Glutamatergic neuron (in vitro differentiated cells): ENCODE measurements at places on chromosomes 3 and 15.
A peak's percentile ranks its signal among the peaks of the same experiment; 100 is the strongest.

DNA sequence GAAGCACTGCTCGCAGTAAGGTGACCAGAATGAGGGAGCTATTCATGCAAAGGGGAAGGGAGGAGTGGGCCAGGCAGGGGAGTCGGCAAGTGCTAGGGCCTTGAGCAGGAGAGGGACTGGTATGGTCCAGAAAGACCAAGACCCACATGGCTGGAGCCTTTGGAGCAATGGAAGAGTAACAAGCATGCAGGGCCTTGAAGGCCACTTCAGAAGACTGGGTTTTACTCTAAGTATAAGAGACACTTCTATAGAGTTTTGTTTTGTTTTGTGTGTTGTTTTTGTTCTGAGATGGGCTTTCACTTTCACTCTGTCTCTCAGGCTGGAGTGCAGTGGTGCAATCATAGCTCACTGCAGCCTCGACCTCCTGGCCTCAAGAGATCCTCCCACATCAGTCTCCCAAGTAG is 42.0 kb downstream of the BFSP2 start:
- DNase-seq, result no peak

DNA sequence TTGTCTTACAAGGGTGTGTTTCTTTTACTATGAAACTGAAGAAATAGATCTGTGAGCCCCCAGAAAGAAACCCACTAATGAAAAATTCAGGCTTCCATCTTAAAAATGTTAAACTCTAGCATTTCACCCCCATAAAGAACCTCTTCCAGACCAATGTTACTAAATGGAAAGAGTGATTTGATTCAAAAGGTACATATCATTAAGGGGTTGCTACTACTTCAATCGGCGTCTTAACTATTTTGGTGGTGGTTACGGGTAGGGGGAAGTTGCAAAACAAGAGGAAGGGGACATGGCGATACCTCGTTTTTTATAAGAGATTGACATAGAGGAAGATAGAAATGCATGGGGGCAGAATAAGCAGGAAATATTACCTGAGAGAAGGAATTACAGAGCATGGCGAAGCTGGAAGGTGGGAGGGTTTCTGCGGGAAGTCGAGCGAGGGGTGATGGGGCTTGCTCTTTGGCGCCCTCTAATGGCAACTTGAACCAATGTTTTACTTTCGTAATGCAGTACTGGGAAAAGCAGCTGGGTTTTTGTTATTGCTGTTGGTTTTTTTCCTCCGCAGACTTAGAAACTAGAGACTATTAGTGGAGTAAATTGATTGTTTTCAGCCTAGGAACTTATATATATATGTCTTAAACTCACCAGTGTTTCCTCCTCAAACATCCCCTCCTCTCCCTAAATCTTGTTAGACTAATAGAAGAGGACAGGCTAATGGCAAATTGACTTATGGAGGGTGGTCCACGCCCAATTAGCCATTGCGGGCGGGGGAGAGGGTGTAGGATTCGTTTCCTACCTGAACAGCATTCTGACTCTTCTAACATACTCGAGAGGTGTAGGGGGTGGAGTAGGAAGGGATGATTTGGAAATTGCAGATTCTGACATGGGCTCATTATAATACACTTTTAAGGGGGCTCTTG is 11.3 kb upstream of the SOX2 start:
- peak; percentile 79 for DNase-seq

GRCh38 chr15:35755237-35755802 is 209.4 kb upstream of the DPH6 start:
- DNase-seq, result no peak

- no peak for DNase-seq
Measured at GRCh38 chr15:97561529-97561928, 399.0 kb upstream of the ARRDC4 start.

DNA sequence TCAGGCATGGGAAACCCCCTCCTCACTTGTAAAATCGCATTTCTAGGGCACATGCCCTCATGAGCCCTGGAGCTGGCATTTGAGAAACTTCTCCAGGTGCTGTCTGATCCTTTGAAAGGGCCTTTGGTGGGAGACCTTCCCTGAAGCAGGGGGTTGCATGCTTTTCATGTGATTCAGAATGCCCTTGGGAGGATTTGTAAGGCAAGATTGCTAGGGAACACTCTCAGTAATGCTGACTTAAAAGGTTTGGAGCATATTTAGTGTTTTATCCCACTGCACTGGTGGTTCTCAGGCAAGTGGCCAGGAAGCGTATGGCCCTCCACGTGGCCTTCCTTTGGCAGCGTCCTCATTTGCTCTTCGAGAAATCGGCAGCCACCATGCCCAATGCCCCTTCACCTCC is 164.1 kb downstream of the ARRDC4 start:
- DNase-seq, result no peak

GRCh38 chr15:56298723-56299122 is 55.0 kb upstream of the RFX7 start:
- DNase-seq, result no peak

DNA sequence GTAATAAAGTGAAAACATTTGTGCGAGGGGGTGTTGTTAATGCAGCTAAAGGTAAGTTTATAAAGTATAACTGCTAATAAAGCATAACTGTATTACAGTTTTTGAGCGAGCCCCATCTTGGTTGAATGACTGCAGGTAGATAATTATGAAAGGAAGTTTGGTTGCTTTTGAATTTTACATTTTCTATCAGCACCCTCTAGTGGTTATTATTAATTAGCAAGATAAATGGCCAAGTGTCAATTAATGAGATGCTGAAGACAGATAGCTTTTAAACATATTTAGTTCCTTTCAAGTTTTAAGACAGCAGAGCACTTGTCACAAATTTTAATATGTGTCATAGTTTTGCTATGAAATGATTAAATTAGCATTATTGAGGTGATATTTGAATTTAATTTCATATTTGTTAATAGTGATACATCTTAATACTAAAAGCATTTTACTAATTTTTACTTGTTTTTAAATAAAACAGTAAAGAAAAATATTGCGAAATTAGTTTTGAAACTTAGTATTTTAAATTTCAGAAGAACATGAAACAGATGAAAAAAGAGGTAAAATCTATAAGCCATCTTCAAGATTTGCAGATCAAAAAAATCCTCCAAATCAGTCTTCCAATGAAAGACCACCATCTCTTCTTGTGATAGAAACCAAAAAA is 15.1 kb downstream of the U2SURP start:
- DNase-seq, result no peak

DNA sequence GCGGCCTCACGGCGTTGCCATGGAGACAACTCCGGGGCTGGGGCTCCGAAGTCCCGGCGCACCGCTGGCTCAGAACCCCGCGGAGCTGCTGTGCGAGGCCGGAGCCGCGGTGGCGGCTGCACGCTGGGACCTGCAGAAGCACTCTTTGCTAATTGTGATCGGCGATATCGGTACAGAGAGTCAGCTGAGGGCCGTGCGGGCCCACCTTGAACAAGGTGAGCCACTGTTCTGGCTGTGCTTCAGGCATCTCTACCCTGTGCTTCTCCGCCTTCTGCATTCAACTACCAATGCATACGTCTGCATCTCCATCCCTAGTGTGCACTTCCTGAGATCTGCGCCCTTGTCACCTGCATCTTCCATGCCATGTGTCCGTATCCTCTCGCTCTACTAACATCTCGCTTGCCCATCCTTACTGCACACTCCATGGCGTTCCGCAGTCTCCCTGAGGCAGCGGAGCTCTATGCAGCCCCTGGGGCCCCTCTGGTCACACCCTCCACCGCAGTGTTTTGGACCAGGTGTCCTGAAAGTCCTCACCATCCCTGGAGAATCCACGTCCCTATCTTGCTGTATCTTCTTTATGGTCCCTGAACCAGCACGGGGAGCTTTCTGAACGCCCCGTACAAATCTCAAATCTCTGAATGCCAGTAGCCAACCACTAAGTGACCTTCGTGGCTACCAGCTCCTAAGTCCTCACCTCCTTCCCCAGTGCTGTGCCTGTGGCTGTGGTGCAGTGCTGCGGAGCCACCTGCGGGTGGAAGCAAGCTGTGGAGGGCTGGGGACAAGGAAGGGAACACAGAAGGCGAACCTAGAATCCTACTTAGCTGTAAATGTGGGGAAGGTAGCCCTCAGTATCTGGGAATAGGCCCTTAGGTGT is 6.2 kb upstream of the MAP1A start:
- DNase-seq, result peak; percentile 42

GRCh38 chr3:46661776-46662766 is 31.4 kb downstream of the ALS2CL start:
- no peak for DNase-seq

GRCh38 chr3:12559520-12559919 is 2.6 kb downstream of the MKRN2 start:
- DNase-seq, result no peak

- no peak for DNase-seq
Measured at GRCh38 chr3:187750513-187751123, 5.3 kb upstream of the BCL6 start.

- DNase-seq, result no peak
Measured at GRCh38 chr3:45964139-45964538, 20.9 kb downstream of the CXCR6 start.

GRCh38 chr15:44490622-44491021 is 46.3 kb upstream of the EIF3J start:
- no peak for DNase-seq

- DNase-seq, result no peak
Measured at GRCh38 chr3:171491361-171491760, 31.2 kb upstream of the TNIK start.

GRCh38 chr15:72859017-72859756 is 75.6 kb upstream of the ADPGK start:
- DNase-seq, result no peak

DNA sequence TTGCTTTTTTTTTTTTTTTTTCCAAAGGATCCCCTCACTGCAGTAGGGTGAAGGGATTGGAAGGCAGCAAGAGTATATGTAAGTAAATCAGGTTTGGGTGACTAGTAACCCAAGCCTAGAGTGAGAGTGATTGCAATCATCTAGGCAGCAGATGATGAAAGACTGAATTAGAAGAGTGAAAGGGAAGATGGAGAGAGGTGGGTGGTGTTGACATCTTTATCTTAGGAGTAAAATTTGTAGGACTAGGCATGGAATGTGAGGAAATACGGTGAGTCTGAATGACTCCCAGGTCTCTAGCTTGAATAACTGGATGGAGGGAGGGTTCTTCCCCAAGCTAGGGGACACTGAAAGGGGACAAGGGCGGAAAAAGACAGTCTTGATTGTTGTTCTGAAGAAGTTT is 63.4 kb downstream of the TPRG1 start:
- no peak for DNase-seq

DNA sequence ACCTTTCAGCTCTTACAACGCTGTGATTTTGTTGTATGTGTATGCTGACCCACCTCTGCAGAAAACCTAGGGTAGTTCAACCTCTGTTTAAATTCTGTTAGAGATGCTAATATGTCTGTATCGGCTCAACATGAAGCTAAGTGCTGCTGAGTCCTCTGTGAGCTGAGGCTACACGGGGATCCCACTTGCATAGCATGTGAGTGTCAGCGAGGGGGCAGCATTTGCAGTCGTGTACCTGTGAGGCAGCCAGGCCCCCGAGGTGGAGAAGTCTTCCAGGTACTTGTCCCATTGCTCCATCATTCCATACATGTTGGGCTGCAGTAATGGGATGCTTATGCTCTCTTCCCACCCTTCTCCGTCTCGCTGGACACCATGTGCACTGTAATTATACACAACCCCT is 3.7 kb downstream of the MKRN2OS start:
- peak; percentile 36 for DNase-seq

DNA sequence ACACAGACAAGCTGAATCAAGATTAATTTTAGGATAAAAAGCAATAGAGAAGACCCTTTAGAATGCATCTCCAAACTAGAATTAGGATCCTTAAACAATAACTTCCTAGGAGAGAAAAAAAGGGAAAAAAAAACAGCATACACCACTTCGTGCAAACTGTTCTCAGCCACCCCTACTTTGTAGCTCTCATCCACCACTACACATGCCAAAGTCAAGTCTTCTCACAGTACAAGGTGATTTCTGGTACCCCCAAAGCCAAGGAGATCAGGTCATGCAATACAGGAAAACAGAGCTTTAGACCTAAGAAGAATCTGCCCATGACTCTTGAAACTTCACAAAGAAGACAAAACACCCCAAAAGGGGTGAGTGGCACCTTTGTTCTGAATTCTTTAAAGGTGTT is 166.9 kb downstream of the SUCNR1 start:
- DNase-seq, result no peak

- peak; percentile 19 for DNase-seq
Measured at GRCh38 chr15:39275066-39275465, 305.8 kb upstream of the THBS1 start.

DNA sequence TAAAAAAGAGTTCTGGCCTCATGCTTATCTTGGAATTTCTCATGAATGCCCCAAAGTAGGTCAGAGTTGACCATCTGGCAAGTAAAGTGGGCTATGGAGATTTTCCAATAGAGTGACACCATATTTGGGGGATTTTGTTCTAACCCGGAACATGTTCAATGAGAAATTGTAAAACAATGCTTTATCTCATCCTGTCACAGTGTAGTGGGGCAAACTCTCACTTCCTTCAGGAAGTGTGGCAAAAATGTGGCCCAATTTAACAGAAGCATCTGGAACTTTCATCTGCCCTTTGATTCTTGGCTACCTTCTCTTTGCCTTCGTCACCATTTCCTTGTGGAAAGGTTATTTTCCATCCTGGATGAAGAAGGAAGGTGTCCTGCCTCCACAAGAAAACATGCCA is 70.8 kb downstream of the ADAMTS9 start:
- no peak for DNase-seq

DNA sequence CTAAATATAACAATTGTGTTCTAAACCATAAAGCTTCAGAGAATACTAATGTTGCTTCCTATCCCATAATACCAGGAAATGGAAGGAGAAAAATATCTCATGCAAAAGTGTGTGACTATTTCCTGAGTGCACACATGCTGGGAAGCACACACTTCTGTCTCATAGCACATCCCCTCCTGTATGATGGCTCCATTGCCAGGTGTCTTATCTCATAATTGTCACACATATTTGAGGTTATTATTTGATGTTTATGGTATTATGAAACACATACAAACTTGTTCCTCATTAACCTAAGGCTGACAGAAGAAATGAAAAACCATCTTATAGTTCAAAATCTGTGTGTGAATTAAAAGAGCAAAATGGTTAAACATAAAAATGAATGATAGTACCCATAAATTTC is 65.4 kb downstream of the SERP1 start:
- DNase-seq, result no peak

GRCh38 chr3:44874308-44874707 is at the start of gene TGM4:
Gene TGM4 (plus strand): TSS chr3:44874608. CDS start chr3:44874679, 71 bp downstream.
- DNase-seq, result no peak

GRCh38 chr3:78338405-78338804 is 1298.5 kb downstream of the ROBO2 start:
- no peak for DNase-seq

GRCh38 chr3:176994393-176994792 is 202.9 kb downstream of the TBL1XR1 start:
- no peak for DNase-seq
